ENCODE measurements at places on chromosomes 12 and 14. TPM values are rescaled to one million over a fixed set of nuclear protein-coding genes. Genes with fewer than 3 reads are reported as not detected.

The PTCSC3 gene
- total RNA-seq: not detected

- H3K27me3 ChIP-seq: no peaks in the 10 kb centered on the region
- DNase-seq: no peak
- no peak overlapping the region for H3K4me3 ChIP-seq
- H3K4me1 ChIP-seq: no peaks in the 10 kb centered on the region
- no peak overlapping the region for H3K27ac ChIP-seq
- no peaks in the 10 kb centered on the region for H3K36me3 ChIP-seq
Measured at GRCh38 chr12:71797531-71797930, 42.0 kb upstream of the TBC1D15 start.

The ABCD2 gene
- total RNA-seq: 8.1 TPM

- H3K4me3 ChIP-seq: no peak overlapping the region
- H3K4me1 ChIP-seq: no peaks in the 10 kb centered on the region
- no peak overlapping the region for H3K27ac ChIP-seq
- no peaks in the 10 kb centered on the region for H3K27me3 ChIP-seq
- H3K36me3 ChIP-seq: no peaks in the 10 kb centered on the region
Measured at GRCh38 chr12:16369156-16369555, 21.7 kb downstream of the MGST1 start.

- no peaks in the 10 kb centered on the region for H3K36me3 ChIP-seq
- no peak for DNase-seq
- no peaks in the 10 kb centered on the region for H3K27me3 ChIP-seq
- H3K4me3 ChIP-seq: no peak overlapping the region
- H3K4me1 ChIP-seq: peaks cover 20% of the 10 kb centered on the region
Measured at GRCh38 chr12:98401427-98401826, 114.0 kb upstream of the TMPO start.

DNA sequence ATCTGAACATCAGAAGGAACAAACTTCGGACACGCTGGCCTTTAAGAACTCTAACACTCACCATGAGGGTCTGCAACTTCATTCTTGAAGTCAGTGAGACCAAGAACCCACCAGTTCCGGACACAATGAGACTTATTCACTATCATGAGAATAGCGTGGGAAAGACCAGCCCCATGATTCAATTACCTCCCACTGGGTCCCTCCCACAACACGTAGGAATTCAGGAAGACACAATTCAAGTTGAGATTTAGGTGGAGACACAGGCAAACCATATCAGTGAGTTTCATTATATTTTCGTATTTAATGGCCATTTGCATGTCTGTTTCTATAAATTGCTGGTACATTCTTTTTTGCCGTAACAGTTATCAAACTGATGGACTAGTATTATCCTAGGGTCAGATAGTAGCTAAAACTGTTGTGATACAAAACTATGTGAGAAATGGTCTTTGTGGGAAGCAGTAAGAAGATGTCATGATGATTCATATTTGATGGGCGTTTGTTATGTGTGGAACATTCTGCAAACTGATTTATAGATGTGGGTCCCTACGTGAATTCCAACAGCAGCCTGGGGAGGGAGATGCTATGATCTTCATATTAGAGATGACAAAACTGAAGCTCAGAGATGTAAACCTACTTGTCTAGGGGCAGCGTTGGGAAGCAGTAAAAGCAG is 282.4 kb upstream of the TMEM132C start:
- no peak overlapping the region for H3K4me3 ChIP-seq
- no peaks in the 10 kb centered on the region for H3K36me3 ChIP-seq
- no peaks in the 10 kb centered on the region for H3K4me1 ChIP-seq
- no peak for DNase-seq
- H3K27me3 ChIP-seq: no peaks in the 10 kb centered on the region
